ENCODE measurements at places on chromosomes 4 and X.

GRCh38 chr4:147772459-147772969 lies 40.6 kb downstream of the ARHGAP10 start:
- no peak for DNase-seq

DNA sequence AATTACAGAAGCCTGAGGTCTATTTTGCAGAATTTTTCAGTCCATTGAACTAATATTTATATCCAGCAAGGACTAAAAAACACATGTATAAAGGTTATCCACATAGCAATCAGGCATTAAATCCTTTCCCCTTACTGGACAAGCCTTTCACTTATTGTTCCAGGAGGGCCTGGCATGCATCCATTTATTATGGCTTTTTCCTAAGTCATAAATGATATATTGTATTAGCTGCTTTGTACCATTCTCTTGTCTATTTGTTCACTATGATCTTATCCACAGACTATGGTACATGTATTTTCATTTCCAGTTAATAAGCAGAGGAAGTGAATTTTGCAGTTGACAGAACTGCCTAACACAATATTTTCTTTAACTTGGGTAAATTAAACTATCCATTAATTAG lies 105.4 kb upstream of the ANK2 start:
- DNase-seq = no peak

DNA sequence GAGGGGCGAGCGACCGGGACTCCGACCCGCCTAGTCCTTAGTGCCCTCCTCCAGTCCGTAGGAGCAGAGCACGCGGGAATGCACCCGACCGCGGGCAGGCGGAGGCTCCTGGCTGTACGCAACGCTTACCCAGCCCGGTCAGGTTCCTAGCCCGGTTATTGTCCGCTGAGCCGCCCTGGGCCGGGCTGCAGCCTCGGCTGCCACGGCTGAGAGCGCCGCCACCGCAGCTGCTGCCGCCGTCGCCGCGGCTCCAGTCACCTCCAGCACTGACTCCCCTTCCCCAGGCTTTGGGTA lies at the start of gene AMER1:
AMER1 (minus strand) TSS at position 268 of the 294 bp plus-strand sequence. CDS start 12,422 bp downstream, outside the sequence.
- no peak for DNase-seq

GRCh38 chr4:57981123-57981522 lies 870.9 kb upstream of the IGFBP7 start:
- DNase-seq = no peak

DNA sequence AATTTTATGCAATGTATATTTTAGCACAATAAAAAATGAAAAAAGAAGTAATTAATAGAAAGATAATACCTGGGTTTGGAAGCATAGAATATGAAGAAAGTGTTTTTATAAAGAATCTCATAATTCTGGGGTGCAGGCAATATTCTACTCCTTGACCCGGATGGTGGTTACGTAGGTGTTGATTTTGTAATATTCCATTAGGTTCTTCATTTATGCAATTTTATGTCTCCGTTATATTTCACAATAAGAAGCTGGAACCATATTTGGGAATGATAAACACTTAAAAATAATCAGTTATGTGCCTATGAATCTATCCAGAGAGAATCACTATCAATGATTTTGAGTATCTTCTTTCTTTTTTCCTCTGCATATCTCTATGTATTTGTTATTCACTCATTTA lies 38.5 kb downstream of the CHRNA9 start:
- DNase-seq = no peak

- DNase-seq = no peak
These were observed 159.6 kb upstream of the PJA1 start for GRCh38 chrX:69324851-69325250.

DNA sequence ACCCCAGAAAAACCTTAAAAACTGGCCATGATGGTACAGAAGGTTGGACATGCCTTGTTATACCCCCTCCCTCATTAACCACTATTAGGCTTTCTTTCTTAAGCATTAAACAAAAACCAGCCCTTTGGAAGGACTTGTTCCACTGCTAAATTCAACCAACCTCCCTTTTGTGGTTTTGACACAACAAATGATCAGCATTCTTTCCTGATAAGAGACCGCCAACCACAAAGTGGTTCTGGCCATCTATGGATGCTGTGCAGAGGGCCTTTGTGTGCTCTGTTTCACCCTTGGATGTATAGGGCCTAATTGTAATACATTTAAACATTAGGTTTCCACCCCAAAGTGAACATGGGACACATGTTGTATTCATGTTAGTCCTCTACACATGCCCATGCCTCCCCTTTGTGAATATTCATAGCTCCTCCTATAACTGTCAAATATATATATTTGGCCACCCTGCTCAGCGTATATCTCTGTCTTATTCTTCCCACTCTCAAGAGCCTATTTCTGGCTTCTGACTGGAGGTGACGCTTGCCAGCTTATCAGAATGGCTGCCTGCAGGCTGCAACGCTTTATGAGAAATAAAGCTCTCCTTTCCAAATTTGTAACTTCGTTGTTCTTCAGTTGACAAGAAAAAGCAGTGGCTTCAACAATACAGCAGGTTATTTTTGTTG lies 126.6 kb downstream of the NPNT start:
- no peak for DNase-seq

DNA sequence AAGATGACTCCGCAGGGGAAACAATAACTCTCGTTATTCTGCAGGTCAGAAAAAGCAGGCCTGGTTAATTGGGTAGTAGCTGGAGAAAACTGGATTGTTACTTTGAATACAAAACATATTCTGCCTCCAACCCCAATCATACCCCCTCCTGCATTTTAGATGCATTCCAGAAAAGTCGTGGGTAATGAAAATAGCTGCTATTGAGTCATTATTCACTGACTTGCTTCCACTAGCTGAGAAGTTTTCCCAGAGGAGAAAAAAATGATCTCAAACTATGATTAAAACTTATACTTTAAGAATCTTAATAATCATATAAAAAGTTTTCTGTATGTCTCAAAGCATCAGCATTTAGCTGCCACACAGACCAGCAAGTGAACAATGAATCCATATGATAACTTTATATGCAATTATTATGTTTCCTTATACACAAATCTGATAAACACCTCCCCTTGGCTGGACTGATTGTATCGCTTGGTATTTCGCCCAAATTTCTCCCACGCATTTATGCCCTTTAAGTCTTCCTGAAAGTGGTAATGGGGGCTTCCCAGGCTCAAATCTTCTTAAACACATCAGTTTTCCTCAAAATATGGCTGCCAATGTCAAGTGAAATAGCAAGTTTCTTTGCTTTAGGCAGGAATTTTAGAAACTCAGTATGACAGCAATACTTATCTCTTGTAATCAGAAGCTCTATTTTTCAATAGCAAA lies 181.0 kb downstream of the LDB2 start:
- no peak for DNase-seq

DNA sequence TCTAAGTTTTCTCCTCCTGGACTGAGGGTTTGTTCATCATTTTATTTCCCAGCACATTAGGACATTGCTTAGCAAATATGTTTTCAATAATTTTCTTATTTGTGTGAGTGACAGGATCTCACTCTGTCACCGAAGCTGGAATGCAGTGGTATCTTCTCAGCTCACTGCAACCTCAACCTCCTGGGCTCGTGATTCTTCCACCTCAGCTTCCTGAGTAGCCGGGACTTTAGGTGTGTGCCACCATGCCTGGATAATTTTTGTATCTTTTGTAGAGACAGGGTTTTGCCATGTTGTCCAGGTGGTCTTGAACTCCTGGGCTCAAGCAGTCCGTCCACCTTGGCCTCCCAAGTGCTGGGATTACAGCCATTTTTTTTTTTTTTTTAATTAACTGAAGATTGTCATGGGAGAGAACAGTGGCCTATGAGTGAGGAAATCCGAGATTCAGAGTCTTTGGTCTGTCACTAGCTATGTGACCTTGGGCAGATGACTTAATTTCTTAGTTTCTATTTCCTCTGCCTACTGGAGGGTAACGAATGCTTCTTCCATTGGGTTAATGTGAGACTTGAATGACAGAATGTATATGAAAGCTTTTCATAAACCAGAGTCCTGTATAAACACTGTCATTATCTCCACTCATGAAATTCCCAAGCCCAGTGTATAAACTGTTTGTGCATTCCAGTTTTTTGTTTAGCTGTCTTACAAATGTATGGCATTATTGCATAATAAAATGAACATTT lies 23.9 kb downstream of the MOB1B start:
- no peak for DNase-seq

- no peak for DNase-seq
These were observed 53.7 kb downstream of the UPRT start for GRCh38 chrX:75327607-75328006.

DNA sequence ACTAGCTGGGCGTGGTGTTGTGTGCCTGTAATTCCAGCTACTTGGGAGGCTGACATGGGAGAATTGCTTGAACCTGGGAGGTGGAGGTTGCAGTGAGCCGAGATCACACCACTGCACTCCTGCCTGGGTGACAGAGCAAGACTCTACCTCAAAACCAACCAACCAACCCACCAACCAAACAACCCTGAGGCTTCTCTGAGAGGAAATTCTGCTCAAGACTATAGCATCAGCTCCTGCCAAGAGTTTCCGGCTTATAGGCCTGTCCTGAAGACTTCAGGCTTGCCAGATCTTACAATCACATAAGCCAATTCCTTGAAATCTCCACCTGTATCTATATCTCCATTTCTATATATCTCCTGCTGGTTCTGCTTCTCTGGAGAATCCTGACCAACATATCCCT lies 173.8 kb upstream of the TBC1D9 start:
- no peak for DNase-seq

DNA sequence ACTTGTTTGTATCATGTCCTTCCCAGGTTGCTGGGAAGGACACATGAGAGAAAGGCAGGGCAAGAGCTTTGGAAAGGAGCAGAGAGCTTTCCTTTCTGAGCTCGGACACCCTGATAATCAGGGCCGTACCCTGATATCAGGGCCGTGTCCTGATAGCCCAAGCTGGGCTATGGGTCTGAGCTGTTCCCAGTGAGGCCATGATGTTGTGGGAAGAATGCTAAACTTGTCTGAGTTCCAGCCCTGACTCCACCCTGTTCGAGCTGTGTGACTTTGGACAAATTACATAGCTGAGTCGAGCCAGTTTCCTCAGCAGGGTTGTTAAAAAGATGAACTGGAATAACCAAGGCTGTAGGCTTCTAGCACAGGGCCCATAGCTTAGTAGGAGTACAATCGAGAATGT lies 3.3 kb upstream of the CXCR3 start:
- no peak for DNase-seq

DNA sequence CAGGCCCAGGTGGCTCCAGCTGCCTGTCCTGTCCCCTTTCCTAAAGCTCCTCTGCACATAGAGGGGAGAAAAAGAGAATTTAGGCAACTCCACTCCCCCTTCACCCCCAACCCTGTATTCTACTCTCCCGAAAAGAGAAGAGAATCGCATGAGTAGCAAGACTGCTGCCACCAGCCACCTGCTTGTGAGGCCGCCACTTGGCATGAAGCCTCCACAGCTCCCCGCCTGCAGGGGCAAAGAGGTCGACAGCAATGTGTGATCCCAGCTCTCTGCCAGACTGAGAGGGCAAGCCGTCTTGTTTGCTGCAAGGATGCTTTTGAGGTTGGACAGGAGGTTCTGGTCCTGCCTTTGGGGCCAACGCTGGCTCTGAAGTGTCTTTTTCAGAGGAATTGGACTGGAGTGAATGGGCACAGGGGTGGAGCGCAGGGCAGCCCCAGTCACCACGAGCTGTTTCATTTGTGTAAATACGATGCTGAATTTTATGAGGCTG lies 77.1 kb downstream of the STARD8 start:
- no peak for DNase-seq

DNA sequence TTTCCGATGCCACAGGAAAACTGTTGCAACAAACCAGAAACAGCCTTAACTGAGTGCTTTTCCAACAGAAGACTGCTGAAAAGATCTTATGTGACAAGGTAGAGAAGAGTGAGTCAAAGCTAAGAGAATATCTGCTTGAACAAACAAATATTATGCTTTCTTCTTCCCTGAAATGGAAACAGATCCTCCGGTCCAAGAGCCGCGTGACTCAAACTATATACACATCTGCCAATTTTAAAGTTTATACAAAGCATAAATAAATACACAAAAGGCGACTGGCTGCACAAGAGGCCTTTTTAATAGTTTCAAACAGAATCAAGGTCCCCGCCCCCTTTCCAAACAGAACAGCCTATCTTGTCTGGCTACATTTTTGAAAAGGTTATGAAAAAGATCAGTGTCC lies 329.7 kb upstream of the F9 start:
- DNase-seq = no peak

GRCh38 chr4:83121246-83121645 lies 6.7 kb upstream of the PLAC8 start:
- DNase-seq = no peak

DNA sequence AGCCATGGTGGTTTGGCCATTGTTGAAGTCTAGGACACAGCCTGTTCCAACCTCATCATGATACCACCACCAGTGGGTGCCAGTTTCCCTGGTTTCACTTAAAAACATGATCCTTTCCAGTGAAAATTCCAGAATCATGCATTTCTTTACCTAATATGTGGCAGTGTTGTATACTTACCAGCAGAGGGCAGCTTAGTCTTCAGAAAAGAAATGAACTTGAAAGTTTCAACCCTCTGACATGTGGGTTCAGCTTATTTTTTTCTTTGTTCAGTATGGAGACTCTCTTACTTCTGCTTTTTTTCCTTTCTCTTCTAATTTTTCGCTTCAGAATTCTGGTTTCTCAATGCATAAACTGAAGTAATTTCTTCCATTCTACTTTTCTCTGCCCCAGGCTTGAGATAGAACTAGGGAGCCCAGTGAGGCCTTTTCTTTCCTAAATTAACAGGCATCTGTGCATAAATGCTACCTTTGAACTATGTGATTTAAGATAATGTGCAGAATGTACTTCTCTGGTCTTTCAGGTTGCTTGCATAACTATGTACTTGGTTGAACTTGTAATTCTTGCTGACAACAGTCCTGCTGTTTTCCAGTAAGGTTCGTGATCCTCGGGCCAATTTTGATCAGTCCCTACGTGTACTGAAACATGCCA lies 10.7 kb downstream of the LIAS start:
- DNase-seq = no peak

GRCh38 chr4:71020611-71021010 lies 27.2 kb downstream of the DCK start:
- no peak for DNase-seq

DNA sequence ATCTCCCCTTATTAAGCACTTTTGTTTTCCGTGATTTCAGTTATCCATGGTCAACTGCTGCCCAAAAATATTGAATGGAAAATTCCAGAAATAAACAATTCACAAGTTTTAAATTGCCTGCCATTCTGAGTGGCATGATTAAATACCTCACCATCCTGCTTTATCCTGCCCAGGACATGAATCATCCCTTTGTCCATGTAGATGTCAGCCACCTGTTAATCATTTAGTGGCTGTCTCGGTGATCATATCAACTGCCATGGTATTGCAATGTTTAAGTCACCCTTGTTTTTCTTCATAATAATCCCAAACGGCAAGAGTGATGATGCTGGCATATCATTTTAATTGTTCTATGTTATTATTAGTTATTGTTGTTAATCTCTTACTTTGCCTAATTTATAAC lies 79.8 kb upstream of the LHFPL1 start:
- no peak for DNase-seq

GRCh38 chr4:138311771-138312535 lies 69.8 kb upstream of the SLC7A11 start:
- no peak for DNase-seq

- DNase-seq = no peak
These were observed 40.6 kb upstream of the LSM6 start for GRCh38 chr4:146134761-146135445.

- DNase-seq = no peak
These were observed 245.5 kb upstream of the SLC7A11 start for GRCh38 chr4:138487670-138488069.

- DNase-seq = no peak
These were observed 71.7 kb downstream of the CPZ start for GRCh38 chr4:8664031-8664805.

GRCh38 chr4:180356766-180357165 lies 1886.4 kb upstream of the TENM3 start:
- DNase-seq = no peak

- DNase-seq = no peak
These were observed 290.3 kb upstream of the LDB2 start for GRCh38 chr4:17188547-17189400.
